ENCODE measurements at places on chromosomes 13 and 19.
A peak's percentile ranks its signal among the peaks of the same experiment; 100 is the strongest.

DNA sequence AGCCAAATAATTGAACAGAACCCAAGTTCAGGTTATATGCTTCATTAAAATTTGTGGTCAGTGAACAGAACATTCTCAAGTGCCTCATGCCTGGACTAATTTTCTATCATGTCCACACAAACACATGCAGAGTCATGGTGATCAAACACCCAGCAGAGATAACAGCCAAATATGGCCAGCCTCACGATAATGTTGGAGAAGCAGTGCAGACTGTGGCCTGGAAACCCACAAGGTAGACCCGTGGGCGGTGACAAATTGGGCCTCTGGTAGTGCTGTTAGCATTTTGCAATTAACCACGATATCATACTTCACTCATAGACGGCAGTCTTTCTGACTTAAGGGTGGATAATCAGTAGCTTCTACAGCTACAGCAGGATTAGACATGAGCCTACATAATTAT, 35.0 kb upstream of the VWA8 start:
- DNase-seq, result no peak
- H3K36me3 ChIP-seq, result no peaks in the 10 kb centered on the region
- H3K27me3 ChIP-seq, result peaks cover 2% of the 10 kb centered on the region
- no peak overlapping the region for H3K4me3 ChIP-seq

GRCh38 chr13:96499656-96500055, 409.7 kb downstream of the HS6ST3 start:
- no peaks in the 10 kb centered on the region for H3K4me1 ChIP-seq
- H3K36me3 ChIP-seq, result peaks cover 4% of the 10 kb centered on the region
- H3K27ac ChIP-seq, result no peak overlapping the region

DNA sequence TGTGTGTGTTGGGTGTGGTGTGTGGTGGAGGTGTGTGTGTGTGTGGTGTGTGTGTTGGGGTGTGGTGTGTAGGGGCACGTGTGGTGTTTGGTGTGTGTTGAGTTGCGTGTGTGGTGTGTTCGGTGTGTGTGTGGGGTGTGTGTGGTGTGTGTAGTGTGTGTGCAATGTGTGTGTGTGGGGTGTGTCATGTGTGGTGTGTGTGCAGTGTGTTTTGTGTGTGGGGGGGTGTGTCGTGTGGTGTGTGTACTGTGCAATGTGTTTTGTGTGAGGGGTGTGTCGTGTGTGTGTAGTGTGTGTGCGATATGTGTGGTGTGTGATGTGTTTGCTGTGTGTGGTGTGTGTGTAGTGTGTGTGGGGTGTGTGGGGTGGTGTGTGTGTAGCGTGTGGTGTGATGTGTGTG, 6.0 kb upstream of the KPTN start:
- no peaks in the 10 kb centered on the region for H3K36me3 ChIP-seq
- no peak for DNase-seq
- H3K27me3 ChIP-seq, result peaks cover 11% of the 10 kb centered on the region
- H3K27ac ChIP-seq, result no peak overlapping the region

DNA sequence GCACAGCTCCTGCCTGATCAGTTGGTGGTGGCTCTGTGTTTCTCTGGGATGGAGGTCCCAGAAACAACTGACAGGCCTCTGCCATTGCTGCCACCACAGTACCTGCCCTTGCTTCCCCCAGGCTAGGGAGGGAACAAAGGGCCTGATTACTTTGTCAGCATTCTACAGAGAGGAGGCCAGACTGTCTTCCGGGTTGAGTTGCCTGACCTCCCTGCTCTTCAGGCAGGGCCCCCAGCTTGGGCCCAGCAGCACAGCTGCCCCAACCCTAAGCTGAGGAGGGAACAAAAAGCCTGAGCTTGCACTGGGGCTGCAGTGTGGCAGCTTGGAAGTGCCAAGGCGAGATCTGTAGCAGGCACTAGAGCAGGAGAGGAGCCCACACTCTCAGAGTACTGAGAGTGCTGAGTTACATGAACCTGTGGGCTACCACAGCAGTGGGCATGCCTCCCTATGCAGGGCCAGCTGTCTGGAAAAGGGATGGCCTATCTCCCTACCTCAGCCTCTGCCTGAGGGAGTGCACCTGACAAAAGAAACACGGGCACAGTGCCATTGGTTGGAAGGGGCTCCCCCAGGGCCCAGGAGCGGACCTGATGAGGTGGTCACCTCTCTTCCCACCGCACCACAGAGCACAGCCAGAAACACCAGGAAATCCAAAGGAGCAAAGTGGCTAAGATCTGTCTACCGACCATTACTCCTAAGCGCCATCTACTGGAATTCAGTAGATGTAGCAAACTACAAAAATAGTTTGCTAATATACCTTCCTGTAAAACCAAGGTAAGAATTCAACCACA, 24.4 kb downstream of the SLC25A15 start:
- no peak overlapping the region for H3K4me3 ChIP-seq
- no peak for DNase-seq
- no peak overlapping the region for H3K27ac ChIP-seq

GRCh38 chr19:39130337-39131254, 5.0 kb downstream of the PAK4 start:
- H3K4me3 ChIP-seq, result no peak overlapping the region
- DNase-seq, result no peak
- H3K4me1 ChIP-seq, result peaks cover 30% of the 10 kb centered on the region
- no peak overlapping the region for H3K27ac ChIP-seq
- H3K27me3 ChIP-seq, result peaks cover 5% of the 10 kb centered on the region

- H3K4me3 ChIP-seq, result no peak overlapping the region
- H3K36me3 ChIP-seq, result peaks cover 4% of the 10 kb centered on the region
- DNase-seq, result no peak
- no peaks in the 10 kb centered on the region for H3K27me3 ChIP-seq
- no peak overlapping the region for H3K27ac ChIP-seq
Observed at GRCh38 chr13:48014359-48014758, 13.3 kb upstream of the SUCLA2 start.

GRCh38 chr19:41192574-41193429, at the start of gene CYP2S1:
CYP2S1 (plus strand) TSS chr19:41193219; CDS start chr19:41193265, 46 bp downstream.
- DNase-seq, result no peak
- H3K27ac ChIP-seq, result peak within 1 kb of the TSS; percentile 76
- H3K4me3 ChIP-seq, result no peak within 1 kb of the TSS
- no peaks in the 10 kb centered on the region for H3K36me3 ChIP-seq
- peaks cover 2% of the 10 kb centered on the region for H3K4me1 ChIP-seq

GRCh38 chr19:39270036-39270871, 2.1 kb downstream of the IFNL2 start:
- peaks cover 5% of the 10 kb centered on the region for H3K27me3 ChIP-seq
- H3K4me1 ChIP-seq, result peaks cover 3% of the 10 kb centered on the region
- no peak for DNase-seq

DNA sequence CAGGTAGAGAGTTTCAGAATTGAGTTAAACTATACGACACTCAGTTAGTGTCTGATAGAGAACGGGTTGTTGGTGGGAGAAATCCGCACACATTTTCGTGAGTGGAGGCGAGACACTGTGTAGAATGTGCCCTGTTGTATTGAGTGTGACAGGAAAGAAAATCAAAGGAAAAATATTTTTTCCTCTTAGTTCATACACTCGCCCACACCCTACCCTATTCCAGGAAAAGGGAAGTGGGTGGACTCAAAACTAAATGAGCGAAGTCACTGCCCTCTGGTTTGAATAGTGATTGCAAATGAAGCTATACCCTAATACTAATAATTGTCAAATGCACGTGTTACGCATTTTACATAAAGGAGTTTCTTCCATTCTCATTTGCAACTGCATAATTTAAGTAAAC, 2.0 kb downstream of the ZNF347 start:
- H3K4me1 ChIP-seq, result peaks cover 42% of the 10 kb centered on the region
- H3K27ac ChIP-seq, result peak overlapping the region; percentile 85
- peak overlapping the region; percentile 80 for H3K4me3 ChIP-seq

DNA sequence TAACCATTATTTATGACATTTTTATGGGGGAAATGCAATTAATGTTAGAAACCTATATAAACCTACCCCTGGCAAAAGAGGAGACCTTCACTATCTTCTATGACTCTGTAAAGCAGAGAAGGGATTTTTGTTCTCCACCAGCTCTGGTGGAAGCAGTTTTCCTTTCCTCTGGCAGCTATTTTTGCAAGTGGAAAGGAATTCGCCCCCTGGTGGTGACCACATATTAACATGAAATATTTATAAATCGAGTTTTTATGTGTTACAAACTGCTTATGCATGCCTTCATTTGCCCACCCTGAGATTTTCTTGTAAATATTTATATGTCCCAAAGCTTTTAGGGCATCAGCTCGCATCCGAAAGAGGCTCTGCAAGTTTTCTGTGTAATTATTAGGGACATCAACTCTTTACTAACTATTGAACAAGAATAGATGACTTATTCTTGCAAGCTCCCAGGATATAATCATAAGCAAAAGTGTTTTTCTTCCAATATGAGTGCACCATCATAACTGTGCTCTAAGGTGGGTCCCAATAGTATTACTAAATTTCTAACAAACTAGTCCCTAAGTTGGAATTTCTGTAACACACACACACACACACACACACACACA, 62.4 kb downstream of the SERTM1 start:
- no peak overlapping the region for H3K27ac ChIP-seq
- H3K4me1 ChIP-seq, result no peaks in the 10 kb centered on the region
- DNase-seq, result peak; percentile 36

GRCh38 chr19:19643158-19644053, at the start of gene GMIP:
GMIP (minus strand) TSS chr19:19643657; CDS start chr19:19643529, 128 bp downstream.
- H3K36me3 ChIP-seq, result no peaks in the 10 kb centered on the region
- DNase-seq, result peak; percentile 82
- peaks cover 11% of the 10 kb centered on the region for H3K27me3 ChIP-seq
- peak within 1 kb of the TSS; percentile 97 for H3K27ac ChIP-seq
- peak within 1 kb of the TSS; percentile 95 for H3K4me3 ChIP-seq

- peaks cover 23% of the 10 kb centered on the region for H3K4me1 ChIP-seq
- no peak for DNase-seq
- H3K27me3 ChIP-seq, result peaks cover 9% of the 10 kb centered on the region
- peak within 1 kb of the TSS; percentile 86 for H3K27ac ChIP-seq
- no peaks in the 10 kb centered on the region for H3K36me3 ChIP-seq
Observed at GRCh38 chr19:1863328-1863637, at the start of gene KLF16. KLF16 (minus strand) TSS chr19:1863579; CDS start chr19:1863497, 82 bp downstream.

DNA sequence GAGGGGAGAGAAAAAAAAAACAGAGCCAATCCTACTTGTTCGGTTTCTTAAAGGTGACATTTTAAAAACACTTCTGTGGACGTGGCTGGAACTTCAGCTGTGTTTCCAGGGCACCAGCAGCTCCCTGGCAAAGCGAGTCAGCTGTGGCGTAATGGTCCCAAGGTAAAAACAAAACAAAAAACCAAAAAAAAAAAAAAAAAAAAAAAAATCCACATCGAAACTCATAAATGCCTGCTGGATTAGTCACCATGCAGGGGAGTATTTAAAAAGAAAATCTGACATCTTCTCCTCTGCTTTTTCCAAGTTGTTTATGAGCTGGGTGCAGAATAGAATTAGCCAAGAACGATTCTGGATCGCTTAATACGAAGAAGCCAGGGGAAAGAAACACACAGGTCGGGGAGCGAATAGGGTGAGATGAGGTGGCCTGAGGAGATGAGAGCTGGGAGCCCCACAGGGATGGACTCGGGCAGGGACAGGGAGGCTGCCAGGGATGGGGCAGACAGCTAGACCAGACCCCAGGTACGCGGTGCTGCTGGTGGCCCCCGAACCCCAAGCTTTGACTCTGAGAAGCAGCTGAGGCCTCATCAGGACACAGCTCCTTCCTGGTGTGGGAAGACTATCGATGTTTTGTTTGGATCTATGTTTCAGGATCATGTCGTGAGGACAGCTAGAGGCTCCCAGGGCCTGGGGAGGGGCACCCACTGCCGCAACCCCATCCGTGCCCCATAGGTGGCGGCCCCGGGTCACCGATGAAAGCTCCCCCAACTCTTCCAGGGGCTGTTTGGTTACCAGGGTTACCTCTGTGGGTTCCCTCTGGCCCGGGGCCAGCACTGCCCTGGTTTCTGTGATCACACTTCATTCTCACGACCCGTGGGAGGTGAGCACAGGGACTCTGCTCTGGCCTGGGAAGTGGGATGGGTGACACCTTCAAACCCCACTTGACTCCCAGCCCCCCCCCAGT, 3.1 kb upstream of the CTXN1 start:
- H3K4me3 ChIP-seq, result no peak overlapping the region
- H3K4me1 ChIP-seq, result peaks cover 10% of the 10 kb centered on the region
- no peak overlapping the region for H3K27ac ChIP-seq
- peak; percentile 73 for DNase-seq
- peaks cover 5% of the 10 kb centered on the region for H3K36me3 ChIP-seq
- peaks cover 5% of the 10 kb centered on the region for H3K27me3 ChIP-seq

DNA sequence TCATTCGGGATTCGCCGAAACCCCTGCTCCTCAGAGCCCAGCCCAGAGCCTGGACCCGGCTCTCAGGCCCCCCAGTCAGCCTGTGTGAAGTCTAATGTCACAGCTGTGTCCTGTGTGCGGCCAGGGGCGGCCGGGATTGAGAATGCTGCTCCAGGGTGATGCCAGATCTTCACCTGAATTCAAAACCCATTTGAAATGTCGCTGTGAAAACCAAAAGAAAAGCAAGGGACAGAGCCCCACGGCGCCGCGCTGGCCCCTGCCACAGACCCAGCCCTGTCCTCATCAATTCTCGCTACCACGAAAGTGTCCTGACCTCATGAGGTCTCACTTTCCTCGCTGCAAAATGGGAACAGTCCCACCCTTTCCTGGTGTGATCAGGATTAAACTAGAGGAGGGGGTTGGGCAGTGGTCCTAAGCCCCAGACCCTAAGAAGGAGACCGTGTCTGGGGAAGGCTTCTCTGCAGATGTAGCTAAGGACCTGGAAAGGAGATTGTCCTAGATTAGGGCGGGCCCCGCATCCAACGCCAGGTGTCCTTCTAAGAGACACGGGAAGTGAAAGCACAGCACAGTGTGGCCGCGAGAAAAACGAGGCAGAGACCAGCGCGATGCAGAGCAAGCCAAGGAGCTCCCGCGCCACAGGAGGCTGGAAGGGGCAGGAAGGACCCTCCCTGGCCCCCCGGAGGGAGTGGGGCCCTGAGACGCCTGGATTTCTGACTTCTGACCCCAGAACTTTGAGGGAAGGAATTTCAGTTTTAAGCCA, 34.0 kb upstream of the SPACA7 start:
- H3K27me3 ChIP-seq, result peaks cover 9% of the 10 kb centered on the region
- no peak overlapping the region for H3K4me3 ChIP-seq
- H3K27ac ChIP-seq, result no peak overlapping the region
- DNase-seq, result no peak
- H3K4me1 ChIP-seq, result no peaks in the 10 kb centered on the region

- peaks cover 27% of the 10 kb centered on the region for H3K27me3 ChIP-seq
- DNase-seq, result no peak
- H3K27ac ChIP-seq, result no peak overlapping the region
- peak overlapping the region; percentile 59 for H3K4me3 ChIP-seq
- no peaks in the 10 kb centered on the region for H3K36me3 ChIP-seq
Observed at GRCh38 chr19:35986664-35987570, 8.1 kb upstream of the SDHAF1 start.

- peaks cover 2% of the 10 kb centered on the region for H3K27me3 ChIP-seq
- H3K4me3 ChIP-seq, result no peak overlapping the region
- DNase-seq, result no peak
- peaks cover 3% of the 10 kb centered on the region for H3K36me3 ChIP-seq
- no peak overlapping the region for H3K27ac ChIP-seq
Observed at GRCh38 chr19:3450796-3451411, 29.4 kb downstream of the SMIM24 start.

GRCh38 chr13:66503890-66504289, 726.2 kb downstream of the PCDH9 start:
- no peak for DNase-seq
- H3K36me3 ChIP-seq, result no peaks in the 10 kb centered on the region

Measured in immature natural killer cell (primary cell).